ENCODE measurements at places on chromosomes 1 and 21.

GRCh38 chr1:29202053-29202452 lies 20.4 kb upstream of the SRSF4 start:
- peak; percentile 52 for DNase-seq

- DNase-seq: no peak
Measured at GRCh38 chr1:220884109-220884980, 5.1 kb downstream of the HLX start.

DNA sequence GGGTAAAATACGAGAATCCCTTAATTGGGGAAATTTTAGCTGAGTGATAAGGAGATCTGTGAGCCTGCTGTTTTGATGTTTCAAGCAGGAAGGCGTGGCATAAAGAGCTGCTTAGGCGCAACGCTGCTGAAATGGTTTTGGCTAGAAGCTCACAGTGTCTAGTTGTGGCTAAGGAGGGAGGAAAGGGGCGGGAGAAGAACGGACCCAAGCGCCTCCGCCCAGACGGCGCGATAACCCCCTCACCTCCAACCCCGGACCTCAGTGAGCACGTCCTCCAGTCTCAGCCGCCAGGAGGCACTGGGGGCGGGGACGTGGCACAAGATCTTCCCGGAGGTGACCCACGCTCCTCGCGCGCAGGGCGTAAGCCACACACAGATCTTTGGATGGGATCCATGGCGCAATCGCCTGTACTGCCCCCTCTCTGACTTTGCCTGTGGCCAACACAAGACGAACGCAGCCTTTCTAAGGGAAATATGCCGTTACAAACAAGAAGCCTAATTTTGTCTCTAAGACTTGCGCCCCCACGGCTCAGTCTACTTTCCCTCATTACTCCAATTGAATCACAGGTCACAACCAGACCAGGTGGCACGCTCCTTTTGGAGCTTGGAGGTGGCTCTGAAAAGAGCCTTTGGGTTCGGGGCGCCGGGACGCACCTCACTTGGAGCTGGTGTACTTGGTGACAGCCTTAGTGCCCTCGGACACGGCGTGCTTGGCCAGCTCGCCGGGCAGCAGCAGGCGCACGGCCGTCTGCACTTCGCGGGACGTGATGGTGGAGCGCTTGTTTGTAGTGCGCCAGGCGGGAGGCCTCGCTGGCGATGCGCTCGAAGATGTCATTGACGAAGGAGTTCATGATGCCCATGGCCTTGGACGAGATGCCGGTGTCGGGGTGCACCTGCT lies 23.4 kb upstream of the RNF187 start:
- no peak for DNase-seq

DNA sequence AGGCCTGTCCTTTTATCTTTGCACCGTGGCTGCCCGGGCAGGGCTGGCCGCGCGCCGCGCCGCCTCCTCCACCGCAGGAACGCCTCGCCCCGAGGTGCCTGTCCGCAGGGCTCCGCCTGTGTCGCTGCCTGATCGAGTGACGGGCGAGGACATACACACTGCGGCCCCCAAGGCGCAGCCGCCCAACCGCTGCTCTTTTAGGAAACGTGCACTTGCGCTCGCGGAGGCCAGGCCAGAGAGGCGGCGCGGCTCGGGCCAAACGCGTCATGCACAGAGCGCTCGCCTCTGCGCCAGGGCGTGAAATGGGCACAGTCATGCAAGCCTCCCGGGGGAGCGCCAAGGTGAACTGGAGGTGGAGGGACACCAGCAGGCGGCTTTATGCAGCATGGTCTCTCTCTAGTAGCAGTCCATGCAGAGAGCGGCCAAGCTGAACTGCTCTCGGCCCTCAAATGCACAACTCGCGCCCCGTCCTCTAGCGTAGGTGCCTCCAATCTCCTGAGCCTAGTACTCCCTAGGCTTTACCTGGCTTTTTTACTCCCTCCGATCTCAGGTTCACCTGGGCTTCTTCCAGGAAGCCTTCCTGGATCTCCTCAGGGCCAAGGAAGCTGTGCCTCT lies 12.9 kb downstream of the TRABD2B start:
- no peak for DNase-seq

GRCh38 chr1:63010913-63011660 lies 227.2 kb downstream of the ATG4C start:
- no peak for DNase-seq

DNA sequence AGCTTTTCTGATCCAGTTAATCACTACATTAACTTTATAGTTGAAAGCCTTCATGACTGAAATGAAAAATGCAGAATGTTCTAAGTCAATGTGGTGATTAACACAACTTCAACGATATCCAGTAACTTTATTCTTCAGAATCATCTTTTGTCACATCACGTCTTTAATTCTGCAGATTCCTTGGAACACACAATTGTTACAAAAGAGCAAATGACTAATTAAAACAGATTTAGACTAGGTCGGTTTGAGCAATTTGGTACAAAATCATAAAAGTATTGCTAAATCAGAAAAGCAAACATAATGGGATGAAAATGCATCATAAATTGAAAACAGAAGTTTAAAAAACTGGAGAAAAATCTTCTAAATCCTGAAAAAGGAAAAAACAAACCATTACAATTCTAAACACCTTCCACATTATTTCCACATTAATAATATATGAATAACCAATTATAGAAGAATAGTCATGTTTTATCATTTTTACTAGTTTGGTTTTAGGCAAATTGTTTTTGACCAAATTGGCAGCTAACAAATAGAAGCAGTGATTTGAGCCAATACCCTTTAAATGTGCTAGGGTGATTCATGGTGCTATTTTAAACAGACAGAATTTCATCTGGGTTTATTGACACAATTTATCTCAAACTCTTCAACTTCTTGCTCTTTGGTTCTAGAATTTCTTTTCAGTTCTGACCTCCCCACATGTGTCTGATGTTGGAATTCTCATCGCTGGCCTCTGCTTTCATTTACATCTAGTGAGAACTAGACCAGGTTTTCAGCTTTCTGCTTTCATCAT lies 468.1 kb upstream of the PTBP2 start:
- no peak for DNase-seq

DNA sequence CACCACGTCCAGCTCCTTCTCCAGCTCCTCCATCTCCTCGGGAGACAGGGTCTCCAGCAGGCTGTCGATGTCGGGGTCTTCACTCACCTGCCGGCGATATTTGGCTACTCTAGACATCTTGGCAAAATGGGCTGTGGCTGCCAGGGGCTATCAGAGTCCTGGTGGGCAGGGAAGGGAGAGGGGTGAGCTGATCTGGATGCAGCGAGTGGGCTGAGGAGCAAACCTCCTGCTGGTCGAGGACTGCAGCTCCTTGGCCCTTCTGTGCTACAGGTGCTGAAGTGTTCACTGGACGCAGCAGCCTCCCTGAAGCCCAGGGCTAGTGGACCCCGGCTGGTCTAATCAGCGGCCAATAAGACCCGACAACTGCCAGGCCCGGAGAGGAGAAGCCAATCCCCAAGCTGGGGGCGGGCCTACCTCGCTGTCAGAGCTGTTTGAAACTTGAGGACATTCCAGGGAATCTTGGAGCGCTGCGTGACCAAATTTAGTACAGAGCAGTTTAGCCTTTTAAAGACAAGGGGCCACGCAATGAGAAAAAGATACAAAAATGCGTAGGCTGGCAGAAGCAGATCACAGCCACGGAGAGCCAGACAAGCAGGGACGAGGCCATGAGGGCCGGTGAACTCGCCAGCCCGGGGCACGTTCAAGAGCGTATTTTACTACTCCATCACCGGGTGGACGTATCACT lies at the start of gene LMOD1:
Gene LMOD1 (minus strand): TSS at position 325 of the 685 bp plus-strand sequence. CDS start 208 bp downstream, at position 117.
- peak; percentile 31 for DNase-seq

GRCh38 chr1:203422116-203422515 lies 53.5 kb upstream of the PRELP start:
- no peak for DNase-seq

- no peak for DNase-seq
Measured at GRCh38 chr1:116919802-116920201, 10.1 kb downstream of the PTGFRN start.
